Fibroblast of skin of right biceps (primary cell): ENCODE measurements at places on chromosomes 2 and 18.

DNA sequence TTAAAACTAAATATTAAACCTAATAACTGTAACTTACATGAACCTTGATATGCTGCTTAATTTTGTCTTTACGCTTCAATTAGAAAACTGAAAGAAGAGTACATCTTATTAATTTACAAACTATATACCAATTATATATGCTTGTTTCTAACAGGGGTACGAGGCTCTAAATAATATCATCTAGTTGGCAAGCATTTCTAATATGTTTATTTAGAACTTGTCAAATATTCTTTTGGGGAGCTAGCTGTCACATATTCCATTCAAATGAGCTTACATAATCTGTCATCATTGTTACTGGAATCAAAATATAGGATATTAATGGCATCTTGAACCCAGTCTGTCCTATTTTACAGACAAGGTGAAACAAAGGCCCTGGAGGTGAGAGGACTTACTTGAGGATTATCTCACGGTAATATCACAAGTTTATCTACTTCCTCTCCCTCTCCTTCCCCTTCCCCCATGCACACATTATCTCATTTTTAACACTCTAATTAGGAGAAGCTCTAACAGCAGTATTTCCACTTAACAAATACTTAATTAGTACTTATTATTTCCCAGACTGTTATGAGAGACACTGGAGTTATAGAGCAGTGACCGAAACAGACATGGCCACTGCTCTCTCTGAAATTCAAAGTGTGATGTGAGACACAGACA lies 3.5 kb downstream of the PRKD3 start:
- no peak for DNase-seq

GRCh38 chr18:10301831-10302483 lies 152.5 kb upstream of the APCDD1 start:
- no peak for DNase-seq

DNA sequence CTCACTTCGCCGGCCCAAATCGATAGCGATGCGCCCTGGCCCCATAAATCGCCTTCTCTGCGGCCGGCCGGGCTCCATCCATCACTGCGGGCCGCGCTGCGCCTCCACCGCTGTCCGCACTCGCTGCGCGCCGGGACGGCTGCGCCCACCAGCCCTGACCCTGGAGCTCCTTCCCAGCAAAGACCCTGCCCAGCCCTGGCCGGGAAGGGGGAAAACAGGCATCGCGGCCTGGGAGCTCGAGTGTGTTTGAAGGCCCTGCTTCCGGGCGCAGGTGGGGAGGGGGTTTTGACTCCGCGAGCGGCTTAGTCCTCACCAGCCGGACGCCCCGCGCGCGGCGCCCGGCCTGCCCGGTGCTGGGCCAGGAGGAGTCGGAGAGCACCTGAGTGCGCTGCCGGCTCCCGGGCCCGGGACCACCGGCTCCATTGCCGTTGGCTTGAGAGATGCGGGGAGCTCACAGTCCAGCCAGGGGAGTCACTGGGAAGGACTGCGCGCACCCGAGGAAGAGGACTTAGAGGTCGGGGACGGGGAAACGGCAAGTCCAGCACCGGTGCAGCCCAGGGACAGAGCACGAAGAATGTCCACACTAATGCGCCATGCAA lies 1.1 kb downstream of the PAX8 start:
- DNase-seq, result no peak

GRCh38 chr2:150640039-150640438 lies 152.6 kb upstream of the RND3 start:
- DNase-seq, result no peak

- DNase-seq, result no peak
These were observed 34.0 kb downstream of the PIGN start for GRCh38 chr18:62152844-62153243.

- DNase-seq, result no peak
These were observed 60.3 kb downstream of the RFTN2 start for GRCh38 chr2:197615016-197615652.

DNA sequence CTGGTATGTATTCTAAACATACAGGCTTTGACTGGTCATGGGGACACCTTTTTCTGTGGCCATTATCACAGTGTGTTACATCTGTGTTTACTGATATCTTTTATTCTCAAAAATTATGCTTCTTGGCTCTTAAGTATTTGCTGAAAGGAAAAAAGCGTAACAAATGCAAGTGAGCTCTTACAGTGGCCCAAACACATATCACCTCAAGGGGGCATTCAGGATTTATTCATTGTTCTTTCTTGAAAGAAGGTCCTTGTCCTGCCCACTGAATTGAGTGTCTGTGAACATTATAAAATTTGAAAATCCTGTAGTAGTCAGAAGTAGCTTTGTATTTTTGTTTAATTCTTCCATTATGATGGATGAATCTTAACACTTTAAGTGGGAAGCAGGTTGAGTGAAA lies 454.5 kb downstream of the XIRP2 start:
- no peak for DNase-seq

GRCh38 chr18:39425172-39425850 lies 1859.7 kb upstream of the CELF4 start:
- DNase-seq, result no peak

- DNase-seq, result no peak
These were observed 496.1 kb upstream of the RAB6C start for GRCh38 chr2:129483366-129483765.
